ENCODE measurements at places on chromosomes 6 and 20.

GRCh38 chr6:44399991-44400390 is 12.5 kb downstream of the CDC5L start:
- DNase-seq: no peak

- no peak for DNase-seq
These were observed 27.4 kb upstream of the BMP5 start for GRCh38 chr6:55902796-55903195.

GRCh38 chr6:158009114-158009891 is 27.6 kb downstream of the SYNJ2 start:
- peak; percentile 88 for DNase-seq

DNA sequence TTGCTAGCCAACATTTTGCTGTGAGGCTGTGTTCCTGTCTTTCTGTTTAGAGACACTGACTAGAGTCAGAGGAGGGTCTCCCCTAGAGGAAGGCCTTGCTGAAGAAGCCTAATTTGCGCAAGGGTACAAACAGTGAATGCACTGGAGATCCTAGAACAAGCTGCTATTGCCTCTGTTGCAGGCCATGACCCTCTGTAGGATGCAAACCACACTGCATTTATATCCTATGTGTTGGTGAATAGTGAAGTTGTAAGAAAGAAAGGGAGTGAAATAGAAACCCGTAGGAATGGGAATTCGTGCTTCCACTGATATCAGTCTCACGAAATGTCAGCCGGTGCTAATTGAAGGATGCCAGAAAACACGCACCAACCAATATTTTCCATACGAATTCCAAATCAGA is 88.2 kb downstream of the GJA1 start:
- DNase-seq: no peak

- DNase-seq: no peak
These were observed 618.0 kb downstream of the TFAP2A start for GRCh38 chr6:9796827-9797226.

- DNase-seq: no peak
These were observed 12.1 kb upstream of the DDX27 start for GRCh38 chr20:49207076-49207475.

GRCh38 chr20:50932016-50932485 is 814 bp upstream of the ADNP start:
- no peak for DNase-seq

- peak; percentile 61 for DNase-seq
These were observed 487.4 kb downstream of the TENT5A start for GRCh38 chr6:81265106-81265505.

DNA sequence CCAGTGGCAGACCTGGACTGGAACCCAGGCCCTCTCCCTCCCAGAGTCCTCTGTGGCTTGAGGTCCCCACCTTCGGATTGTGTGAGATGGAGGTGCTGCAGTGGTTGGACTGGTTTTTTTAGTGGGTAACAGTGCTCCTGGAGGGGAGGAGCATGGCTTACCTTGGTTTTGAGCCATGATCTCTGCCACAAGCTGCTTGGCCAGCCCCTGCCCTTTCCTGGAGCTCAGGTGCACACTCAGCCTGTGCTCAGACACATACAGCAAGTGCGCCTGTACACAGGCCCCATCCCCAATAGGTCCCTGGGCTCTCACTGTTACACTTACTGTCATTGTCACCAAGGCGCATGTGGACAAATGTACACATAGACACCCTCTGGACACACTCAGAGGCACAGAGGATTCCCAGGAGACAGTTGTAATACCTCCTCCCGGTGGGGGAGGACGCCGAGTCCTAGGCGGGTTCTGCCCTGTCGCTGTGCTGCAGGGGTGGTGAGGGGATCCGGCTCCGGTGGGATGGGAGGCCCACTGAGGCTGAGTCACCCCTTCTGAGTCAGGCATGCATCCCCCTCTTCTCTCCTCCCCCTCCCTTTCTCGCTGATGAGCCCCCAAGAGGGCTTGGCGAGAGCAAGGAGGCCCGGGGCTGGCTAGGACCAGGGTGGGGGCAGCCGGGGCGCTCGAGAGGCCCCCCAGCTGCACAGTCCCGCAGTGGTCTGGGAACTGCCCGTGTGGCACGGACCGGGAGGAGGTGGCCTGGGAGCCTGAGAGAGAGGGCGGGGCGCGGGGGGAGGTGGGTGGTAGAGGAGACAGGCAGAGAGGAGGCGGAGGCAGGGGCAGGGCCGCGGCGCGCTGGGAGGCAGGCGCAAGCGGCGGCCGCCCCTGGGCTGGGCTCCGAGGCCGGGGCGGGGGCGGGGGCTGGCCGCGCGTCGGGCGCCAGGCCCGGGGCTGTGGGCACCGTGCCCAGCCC is 522 bp upstream of the EPB41L1 start:
- peak; percentile 92 for DNase-seq

GRCh38 chr6:75418233-75418632 is 75.4 kb downstream of the FILIP1 start:
- no peak for DNase-seq

GRCh38 chr20:59461526-59461925 is 142.8 kb upstream of the PHACTR3 start:
- DNase-seq: no peak

- DNase-seq: no peak
These were observed 21.8 kb downstream of the SERPINB6 start for GRCh38 chr6:2949536-2950083.

DNA sequence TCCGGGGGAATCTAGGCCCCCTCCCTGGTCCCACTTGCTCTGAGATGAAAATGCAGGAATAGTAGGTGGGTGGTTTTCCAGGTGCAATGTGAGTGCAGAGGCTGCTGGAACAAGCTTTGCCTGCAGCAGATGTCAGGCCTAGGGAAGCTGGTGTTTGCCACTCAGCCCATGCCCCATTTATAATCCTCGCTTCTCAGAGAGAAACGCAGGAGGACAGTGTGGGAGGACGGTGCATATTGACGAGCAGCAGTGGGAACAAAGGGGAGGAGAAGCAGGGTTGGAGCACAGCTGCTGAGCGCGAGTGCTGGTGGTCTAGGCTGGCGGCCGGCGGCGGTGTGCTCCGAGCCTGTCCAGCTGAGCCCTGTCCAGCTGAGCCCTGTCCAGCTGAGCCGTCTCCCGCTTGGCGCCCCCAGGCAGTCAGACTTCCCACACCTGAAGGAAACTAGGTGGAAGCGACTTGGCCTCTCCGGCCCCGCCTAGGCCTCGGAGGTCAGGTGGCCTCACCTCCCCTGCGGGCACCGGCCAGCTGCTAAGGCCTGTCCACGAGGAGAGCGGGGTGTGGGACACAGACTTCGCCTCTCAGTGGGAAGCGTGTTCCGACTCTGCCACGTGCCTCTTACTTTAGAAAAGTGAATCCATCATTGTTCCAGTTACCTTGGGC is 49.7 kb upstream of the FRMD1 start:
- peak; percentile 28 for DNase-seq

DNA sequence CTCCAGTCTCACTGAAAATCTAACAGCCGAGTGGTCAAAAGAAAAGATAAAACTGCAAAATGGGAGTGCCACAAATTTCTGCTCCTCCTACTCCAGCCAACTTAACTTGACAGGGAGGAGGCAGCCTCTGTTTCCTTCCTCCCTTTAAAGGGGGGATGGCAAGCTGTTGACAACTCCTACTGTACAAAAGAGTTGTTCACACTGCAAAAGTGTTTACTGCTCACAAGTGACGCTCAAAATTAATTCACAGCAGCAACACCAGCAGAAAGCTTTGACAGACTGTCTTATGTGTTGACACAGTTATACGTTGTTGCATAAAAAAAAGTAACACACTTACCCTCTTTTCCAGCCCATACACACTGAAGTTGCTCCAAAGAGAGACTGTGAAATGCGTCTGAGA is 169.8 kb downstream of the BACH2 start:
- no peak for DNase-seq

- DNase-seq: no peak
These were observed 42.3 kb downstream of the TBPL1 start for GRCh38 chr6:133995296-133995695.

DNA sequence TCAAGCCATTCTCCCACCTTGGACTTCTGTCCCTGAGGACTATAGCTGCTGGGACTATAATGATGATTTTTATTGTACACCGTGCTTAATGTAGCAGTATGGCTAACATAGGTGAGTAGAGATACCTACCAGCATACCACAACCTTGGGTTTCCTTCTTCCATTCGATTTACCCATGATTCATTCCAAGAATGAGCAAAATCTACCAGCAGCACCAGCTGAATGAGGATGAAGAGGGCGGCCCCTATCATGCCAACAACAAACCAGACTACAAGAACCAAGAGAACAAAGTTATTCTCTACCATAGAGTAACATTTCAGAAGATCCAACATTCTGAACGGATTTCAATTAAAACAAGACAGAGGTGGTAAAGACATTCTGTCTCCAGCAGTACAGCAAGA is 12.1 kb downstream of the SERINC3 start:
- DNase-seq: no peak

DNA sequence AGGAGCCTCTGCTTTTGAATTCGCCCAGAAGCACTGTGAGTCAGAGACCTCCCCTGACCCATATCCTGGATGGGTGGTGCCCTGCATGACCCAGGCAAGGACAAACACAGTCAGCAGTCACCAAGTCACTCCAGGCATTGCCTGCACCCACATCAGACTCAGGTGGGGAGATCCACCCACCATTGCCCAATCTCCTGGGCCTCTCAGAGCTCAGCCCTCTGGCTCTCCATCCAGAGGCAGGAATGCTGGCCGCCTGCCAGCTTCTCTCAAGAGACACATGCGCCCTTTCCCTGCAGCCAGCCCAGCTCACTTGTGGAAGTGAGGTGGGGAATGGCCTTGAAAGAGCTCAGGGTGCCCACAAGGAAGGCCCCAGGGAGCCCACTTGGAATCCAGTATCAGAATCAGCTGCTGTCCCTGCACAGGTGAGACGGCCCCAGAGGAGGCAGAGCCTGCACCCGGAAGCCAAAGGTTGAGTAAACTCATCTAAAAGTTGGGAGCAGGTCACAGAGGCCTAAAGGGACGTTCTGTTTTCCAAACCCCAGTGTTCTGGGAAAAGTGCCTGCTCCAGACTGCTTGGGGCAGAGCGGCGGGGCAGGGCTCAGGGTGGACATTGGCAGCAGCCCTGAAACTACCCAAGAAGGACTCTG is 129.8 kb downstream of the PREX1 start:
- DNase-seq: peak; percentile 75

GRCh38 chr6:29976588-29977424 is 34.5 kb downstream of the HLA-A start:
- DNase-seq: peak; percentile 92

GRCh38 chr6:134880487-134881190 is 69.3 kb downstream of the ALDH8A1 start:
- DNase-seq: no peak

GRCh38 chr6:91664327-91664959 is 1077.6 kb upstream of the MAP3K7 start:
- no peak for DNase-seq

DNA sequence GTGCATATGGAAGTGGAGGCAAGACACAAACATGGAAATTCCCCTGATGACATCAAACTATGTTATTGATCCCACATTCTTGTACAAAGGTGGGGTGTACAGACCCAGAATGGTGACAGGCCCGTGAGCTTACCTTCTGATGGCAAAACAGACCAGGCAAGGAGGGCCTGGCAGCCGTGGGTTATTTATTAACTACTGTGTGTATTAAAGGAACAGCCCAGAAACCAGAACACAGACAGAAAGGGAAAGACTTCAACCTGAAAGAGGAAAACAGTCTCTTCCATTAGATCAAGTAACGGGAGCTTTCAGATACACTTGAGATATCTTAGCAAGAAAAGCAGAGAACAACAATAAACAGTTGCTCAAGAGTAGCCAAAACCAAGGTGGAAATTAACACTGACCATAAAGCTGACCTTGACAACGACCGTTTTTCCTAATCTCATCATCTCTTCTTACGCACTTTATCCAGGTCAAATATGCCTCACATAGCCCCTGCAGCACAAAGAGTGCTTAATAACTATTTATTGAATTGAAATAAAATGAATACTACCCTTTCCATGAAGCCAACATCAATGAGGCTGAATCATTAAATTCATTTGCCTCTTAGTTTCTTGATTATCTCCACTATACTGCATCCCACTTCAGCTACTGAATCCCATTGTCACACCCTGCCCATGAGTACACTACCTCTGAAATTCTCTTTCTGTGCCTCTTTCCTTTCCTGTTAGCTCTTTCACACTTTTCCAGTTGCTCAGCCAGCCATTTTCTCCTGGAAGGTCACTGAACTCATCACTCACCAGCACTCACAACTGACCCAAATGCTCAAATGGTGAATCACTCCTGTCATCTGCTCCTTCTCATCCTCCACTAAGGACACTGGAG is 67.4 kb downstream of the MOXD1 start:
- DNase-seq: no peak

- no peak for DNase-seq
These were observed 2.2 kb downstream of the ADGRF4 start for GRCh38 chr6:47700596-47700995.

DNA sequence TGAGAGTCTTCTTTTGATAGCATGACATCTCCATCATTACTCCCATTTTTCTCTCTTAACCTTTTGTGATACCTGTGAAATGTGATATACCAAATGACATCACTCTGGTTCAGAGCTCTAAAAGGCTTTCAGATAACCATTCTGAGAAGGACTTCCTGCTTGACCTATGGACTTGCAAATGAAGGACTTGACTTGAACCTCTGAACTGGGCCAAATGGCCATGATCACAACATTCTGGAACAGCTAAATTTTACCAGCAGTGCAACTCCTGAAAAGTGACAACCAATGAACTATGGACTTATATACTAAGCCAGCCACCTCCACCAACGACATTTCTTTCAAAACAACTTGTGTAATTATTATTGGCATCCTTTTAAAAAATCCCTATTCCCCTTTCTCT is 1085.8 kb upstream of the CITED2 start:
- no peak for DNase-seq

DNA sequence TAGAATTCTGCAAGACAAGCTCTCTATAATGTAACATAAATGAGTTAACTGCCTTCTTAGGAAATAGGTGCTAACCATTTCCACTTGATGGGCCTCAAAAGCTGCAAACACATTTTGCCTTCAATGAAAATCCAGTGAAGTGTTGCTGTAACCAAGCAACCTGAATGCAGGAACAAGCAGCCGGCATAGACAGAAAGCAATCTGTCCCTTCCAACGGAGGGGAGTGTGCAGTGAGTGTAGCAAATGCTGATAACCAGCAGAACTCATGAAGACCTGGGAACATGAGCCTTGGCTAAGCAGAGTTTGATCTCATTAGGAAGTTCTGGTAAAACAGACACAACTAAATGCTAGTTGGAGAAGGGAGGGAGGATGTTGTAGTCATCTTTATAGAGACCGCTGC is 697.8 kb downstream of the KIF16B start:
- DNase-seq: no peak

GRCh38 chr6:34791164-34791700 is 651 bp upstream of the BLTP3A start:
- peak; percentile 71 for DNase-seq

- no peak for DNase-seq
These were observed 297.3 kb upstream of the JAG1 start for GRCh38 chr20:10971096-10971495.
